GM18507 (cell line): ENCODE measurements at places on chromosomes 2 and 18.

- DNase-seq = no peak
These were observed 616 bp upstream of the RBMS1 start for GRCh38 chr2:160494201-160494644.

GRCh38 chr18:5469340-5469739, 74.5 kb downstream of the EPB41L3 start:
- no peak for DNase-seq

DNA sequence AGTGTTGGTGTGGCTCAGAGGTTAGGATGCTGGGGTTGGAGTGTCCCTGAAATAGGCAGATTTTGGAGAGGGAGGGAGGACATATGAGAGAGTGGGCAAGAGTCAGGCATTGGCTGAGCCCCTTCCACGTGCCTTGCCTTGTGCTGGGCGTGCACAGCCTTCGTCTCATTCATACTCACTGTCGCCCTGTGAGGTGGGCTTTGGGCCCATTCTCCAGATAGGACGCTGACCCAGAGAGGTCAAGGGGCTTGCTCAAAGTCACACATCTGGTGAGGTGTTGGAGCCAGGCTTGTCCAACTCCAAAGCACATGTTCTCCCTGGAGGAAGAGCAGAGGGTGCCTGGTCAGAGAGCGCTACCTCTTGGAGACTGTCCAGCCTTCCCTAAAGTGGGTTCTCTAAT, 166.8 kb downstream of the DYSF start:
- no peak for DNase-seq

DNA sequence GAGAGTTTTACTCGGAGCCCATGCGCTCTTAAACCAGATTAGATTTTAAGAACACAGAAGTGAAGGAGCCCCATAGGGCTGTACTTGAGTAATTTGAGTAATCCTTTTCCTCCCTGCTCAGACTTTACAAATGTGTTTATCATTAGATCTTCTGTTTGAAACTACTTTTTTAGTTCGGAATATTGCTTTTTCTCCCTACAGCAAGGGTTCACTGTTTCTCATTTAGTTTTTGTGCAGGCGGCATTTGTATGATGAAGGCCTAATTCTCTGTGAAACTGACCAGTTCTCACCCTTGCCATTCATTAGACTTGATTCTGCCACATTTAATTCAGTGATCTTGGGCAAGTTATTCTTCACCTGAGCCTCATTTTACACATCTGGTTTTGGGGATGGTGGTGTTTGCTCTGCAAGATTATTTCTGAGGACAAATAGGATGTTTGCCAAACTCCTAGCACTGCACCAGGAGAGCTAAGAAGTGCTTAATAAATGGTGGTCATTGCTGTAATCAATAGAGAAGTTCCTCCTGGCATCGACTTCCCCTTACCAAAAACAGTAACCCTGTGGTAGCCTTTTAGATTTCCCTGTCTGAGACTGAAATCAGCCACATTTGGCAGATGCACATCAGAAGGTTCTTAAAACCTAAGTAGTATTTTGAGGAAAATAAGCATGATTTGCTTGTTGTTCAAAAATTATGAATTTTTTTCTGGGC, 2.2 kb downstream of the B3GNT2 start:
- DNase-seq = no peak

GRCh38 chr2:111898703-111899514, 502 bp downstream of the MERTK start:
- DNase-seq = no peak

DNA sequence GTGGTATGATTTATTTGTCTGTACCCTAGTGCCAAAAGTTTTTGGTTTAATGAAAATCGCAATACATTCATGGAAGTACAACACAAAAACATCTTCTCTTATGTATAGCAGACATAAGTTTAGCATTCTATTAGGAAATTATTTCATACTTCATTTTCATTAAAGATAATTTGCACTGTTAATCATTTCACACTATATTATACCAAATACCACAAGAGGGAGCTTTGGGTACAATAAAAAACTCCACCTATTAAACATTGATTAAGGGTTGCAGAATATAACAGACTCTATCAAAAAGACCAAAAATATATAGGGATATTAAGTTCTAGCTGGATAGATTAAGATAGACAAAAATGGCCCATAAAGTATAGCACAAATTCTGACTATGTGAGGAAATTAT, 79.0 kb downstream of the SLC66A3 start:
- DNase-seq = no peak
